ELF-1 (cell line): ENCODE measurements at places on chromosomes 7 and 10.
A peak's percentile ranks its signal among the peaks of the same experiment; 100 is the strongest.

DNA sequence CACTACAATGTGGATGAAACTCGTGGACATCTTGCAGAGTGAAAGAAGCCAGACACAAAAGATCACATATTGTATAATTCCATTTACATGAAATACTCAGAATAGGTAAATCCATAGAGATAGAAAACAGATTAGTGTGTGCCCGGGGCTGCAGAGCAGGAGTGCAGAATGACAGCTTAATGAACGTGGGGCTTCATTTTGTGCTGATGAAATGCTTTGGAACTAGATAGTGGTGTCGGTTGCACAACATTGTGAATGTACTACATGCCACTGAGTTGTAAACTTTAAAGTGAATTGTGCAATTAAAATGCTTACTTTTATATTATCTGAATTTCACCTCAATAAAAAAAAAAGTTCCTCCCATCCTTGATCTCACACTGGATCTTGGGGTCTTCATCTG, 31.8 kb upstream of the CARD11 start:
- DNase-seq, result no peak

DNA sequence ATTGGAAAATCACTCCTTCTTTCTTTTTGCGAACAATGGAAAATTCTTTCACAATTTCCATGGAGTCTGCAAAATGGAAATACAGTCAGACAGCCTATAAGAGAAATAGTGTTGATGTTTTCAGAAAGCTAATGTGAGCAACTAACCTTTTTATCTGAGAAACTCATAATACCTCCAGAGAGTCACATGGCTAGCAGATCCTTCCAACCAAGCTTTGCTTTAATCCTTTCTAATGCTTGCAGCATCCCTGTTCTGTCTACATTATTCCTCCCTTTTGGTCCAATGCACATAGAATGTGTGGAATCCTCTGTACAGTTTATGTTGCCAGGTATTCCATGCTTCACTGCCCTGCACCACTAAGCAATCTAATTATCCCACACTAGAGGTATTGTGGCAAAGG, 717.5 kb upstream of the LRRN3 start:
- no peak for DNase-seq

GRCh38 chr10:19058046-19058445, 9.4 kb downstream of the MALRD1 start:
- DNase-seq, result no peak

GRCh38 chr10:112988839-112989406, 38.9 kb downstream of the TCF7L2 start:
- peak; percentile 47 for DNase-seq

GRCh38 chr10:89921403-89921802, 220.0 kb downstream of the KIF20B start:
- no peak for DNase-seq

DNA sequence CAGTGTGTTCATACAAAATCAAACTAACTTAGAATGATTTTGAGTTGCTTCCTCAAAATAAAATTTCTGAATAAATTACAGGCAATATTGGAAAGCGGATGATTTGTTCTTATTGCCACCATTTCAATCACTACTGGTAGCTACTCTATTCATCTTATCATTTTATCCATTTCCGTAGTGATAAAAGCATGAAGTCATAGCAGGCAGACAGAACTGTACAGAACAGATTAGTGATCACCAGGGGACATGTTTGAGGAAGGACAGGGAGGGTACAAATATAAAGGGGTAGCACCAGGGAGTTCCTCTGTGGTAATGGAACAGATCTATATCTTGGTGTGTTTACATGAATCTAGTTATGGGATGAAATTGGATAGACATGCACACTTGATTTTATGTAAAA, 138.5 kb downstream of the WNT2 start:
- no peak for DNase-seq

DNA sequence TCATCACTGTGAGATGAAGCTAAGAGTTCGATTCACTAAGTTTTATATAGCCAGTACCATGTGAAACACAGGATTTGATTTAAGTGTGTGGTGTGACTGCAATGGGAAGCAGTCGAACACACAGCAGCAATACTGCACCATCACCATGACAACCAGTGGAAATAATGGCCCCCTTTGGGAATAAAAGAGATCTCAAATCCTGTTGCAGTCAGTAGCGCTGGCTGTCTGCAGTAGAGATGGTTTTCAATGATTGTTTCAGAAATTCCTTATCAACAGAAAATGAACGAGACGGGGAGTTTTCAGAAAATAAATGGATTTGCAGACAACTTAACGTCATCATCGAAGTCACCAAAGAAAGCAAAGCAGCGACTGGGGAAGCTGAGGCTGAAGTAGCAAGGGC, 91.0 kb downstream of the PTPRE start:
- DNase-seq, result no peak

GRCh38 chr7:16915405-16915804, 33.6 kb upstream of the AGR3 start:
- peak; percentile 70 for DNase-seq

DNA sequence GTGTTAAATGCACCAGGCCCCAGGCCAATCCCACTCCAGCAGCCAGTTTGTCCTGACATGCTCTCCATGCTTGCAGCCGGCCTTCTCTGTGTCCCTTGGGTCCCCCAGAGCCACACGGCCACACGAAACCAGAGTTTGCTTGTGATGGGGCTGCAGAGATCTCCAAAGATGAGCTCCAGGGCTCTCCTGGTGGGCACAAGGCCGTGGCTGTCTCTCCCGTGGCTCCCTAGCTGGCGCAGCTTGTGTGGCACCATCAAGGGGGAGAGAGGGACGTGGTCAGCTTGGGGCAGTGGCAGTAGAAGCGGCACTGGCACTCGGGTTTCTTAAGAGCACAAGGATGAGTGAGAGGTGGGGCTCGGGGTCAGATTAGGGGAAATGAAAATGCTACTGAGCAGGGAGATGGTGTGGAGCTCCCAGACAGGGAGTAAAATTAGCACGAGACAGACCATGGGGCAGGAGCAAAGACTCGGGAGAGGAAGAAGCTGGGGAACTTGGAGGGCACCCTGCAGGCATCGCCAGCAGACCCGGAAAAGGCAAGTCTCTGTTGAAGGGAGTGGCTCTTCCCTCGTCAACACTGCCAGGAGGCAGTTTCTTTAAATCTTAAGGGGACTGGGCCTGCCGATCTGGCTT, 572.5 kb upstream of the FOXK1 start:
- no peak for DNase-seq

- no peak for DNase-seq
Measured at GRCh38 chr10:6501931-6502330, 78.1 kb downstream of the PRKCQ start.

- DNase-seq, result peak; percentile 48
Measured at GRCh38 chr10:54094321-54094720, 706.7 kb downstream of the PCDH15 start.

DNA sequence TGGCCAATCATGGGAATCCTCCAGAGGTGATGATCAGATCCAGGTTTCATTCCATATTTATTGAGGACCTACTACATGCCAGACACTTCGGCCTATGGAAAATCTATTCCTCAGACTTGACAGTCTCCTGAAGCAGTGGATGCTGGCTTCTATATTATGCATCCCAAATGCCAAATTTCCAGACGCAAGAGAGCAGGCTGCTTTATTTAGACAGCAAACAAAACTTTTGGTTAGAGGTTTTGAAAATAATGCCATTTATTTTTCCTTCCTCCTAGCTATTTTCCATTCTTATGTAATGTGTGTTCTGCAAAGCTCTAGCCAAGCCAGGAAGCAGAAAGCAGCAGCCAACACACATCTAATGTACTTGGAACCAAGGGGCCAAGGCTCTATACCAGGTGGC, 330.8 kb downstream of the GPAM start:
- DNase-seq, result no peak

- no peak for DNase-seq
Measured at GRCh38 chr7:4281231-4281993, 400.7 kb upstream of the FOXK1 start.

DNA sequence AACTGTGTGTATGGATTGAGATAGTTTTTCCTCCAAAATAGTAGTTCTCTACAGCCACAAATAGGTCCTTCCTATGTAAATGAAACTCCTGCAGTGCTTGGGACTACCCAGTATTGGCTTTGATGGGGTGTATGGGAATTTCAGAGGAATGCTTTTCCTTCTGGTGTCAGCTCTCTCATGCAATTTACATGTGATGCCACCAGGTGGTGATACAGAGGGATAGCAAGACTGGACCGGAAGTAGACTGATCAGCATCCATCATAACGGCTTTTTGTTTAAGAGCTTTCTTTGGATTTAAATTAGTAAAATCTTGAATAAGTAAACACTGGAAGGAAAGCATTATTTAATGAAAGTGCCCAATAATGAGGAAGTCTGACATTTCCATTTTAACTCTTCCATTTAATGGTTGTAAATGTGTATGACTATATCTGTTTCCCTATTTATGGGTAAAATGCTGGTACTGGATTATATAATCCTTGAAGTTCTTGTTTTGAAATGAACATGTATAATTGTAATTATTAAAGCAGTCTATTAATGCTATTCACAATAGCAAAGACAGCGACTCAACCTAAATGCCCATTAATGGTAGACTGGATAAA, 22.7 kb downstream of the DYNC1I1 start:
- DNase-seq, result peak; percentile 33

- DNase-seq, result no peak
Measured at GRCh38 chr7:99406557-99406956, 1.8 kb downstream of the PDAP1 start.

- DNase-seq, result no peak
Measured at GRCh38 chr7:143455491-143455890, 12.2 kb downstream of the TAS2R60 start.

GRCh38 chr7:42338231-42338915, 101.4 kb upstream of the GLI3 start:
- no peak for DNase-seq

- DNase-seq, result no peak
Measured at GRCh38 chr7:156941393-156942182, 7.9 kb upstream of the NOM1 start.

DNA sequence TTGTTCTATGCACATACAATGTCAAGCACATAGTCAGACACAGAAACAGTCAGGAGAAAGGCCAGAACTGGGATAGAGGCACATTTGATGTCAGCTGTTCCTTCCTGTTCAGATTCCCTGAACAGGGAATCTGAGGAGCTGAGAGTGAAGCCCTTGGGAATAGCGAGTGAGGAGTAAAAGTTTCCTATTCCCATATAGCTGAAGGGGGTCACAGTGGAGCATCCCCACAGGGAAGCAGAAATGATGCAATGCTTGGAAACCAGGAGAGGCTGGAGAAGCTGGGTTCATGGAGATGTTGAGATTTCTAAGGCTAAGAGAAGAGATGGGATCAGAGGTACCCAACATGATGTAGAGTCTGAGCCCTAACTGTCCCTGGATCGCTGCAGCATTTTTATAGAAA, 11.3 kb upstream of the PRXL2A start:
- DNase-seq, result no peak

GRCh38 chr10:130301021-130301892, 165.1 kb downstream of the GLRX3 start:
- DNase-seq, result peak; percentile 70

DNA sequence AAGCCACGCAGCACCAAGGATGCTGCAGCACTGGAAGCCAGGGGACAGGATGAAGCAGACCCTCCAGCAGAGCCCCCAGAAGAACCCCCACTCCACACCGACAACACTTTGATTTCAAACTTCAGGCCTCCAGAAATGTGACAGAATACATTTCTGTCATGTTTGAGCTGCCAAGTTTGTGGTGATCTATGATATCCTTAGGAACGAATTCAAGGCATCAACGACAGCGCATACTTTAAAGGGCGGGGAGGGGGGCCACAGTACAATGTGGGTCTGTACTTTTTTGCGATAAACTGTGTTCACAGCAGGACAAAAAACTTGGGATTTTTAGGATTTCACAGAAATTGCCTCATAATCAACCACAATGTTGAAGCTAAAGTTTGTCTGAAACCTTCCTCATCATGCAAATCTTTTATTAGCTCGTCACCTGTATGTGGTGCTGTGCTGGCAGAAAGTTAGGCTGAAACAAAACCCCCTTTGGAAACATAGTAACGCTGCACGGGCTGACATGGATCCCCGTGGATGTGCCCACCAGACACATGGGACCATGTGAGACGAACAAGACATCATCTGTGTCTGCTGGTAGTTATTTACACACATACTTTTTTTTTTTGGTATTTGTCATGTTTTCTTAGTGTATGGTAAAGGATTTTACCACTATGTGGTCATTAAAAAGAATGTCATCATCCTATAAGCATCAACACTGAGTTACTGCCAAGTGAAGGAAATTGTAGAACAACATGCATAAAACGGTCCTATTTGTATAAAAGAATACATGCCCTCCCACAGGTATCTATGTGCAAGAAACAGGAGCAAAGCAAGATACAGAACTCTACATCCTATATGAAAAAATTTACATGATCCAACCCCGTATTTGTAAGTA, 113.3 kb upstream of the AFAP1L2 start:
- no peak for DNase-seq

- DNase-seq, result no peak
Measured at GRCh38 chr10:77436257-77436975, 201.2 kb downstream of the KCNMA1 start.

DNA sequence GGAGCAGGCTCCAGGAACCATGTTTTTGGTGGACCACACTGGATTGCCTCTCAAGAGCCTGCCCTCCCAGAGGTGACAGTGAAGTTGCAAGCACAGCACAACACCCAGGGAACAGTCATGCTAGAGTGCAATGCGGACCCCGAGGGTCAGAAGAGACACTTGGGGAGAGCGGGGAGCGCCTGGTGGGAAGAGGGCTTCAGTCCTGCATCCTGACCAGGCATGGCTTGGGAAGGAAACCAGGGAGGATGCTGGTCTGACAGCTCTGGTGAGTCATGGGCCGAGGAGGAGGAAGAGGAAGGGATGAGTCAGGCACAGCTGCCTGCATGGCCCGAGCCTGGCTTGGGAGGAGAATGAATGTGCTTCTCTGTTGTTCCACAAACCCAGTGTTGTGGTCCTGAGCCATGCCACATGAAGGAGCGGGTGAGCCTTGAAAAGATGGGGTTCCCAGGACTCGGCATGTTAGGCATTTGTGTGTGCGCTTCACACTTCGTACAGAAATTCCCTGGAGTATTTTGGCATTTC, 29.5 kb upstream of the ANKRD2 start:
- DNase-seq, result peak; percentile 70

DNA sequence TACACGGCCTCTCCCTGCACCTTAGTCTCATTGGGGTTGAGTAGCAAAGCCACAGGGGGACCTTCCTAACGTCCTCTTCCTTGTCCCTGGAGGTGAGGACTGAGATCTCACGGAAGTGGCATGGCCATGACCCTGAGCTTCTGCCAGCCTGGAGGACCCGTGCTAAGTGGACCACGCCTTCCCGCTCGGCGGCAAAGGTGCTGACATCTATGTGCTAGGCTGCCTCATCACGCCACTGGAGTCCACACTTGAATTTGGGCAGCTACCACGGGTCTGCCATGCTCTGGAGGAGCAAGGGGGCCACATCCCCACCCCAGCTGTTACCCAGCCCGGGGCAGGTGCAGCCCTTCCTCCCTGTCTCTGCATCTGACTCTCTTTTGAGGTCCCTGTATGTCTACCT, 15.3 kb downstream of the GHRHR start:
- no peak for DNase-seq

GRCh38 chr7:45999541-45999940, 78.5 kb upstream of the IGFBP3 start:
- DNase-seq, result no peak

DNA sequence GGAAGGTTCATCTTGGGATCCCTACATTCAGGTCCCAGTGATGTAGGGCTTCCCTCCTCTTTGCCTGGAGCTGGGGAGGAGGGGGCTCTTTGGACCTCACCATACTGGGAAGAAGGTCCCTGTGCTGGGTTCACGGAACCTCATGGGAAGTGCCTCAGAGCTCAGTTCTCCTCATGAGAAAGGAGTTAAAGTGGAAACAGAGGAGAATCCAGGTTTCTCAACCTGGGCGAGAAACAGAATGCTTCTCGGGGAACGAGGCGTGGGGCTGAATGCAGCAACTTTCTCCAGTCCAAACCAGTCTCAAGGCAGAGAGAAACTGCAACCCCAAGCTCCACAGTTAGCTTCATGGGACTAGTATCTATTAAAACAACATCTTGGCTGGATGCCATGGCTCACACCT, 382.7 kb upstream of the FOXK1 start:
- no peak for DNase-seq
